Eye (tissue), 1 donor: ENCODE measurements at places on chromosomes 16 and 17.

DNA sequence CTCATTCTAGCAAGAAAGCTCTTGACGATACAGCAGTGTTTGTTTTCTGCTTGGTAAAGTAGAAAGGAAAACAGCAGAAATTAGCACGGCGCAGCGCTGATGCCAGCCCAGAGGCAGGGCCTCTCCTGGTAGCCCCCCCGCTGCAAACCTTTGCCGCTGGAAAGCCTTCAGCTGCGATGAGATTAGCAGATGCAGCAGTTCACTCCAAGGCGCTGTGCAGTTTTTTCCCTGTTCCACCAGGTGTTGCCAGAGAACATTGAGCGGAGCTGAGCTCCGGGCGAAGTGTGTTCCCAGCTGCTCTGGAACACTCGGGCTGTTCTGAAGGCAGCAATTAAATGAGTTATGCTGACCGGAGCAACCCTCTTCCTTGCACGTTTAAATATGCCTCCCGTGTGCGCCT lies 72.5 kb downstream of the RBFOX1 start:
- peak; percentile 89 for DNase-seq

DNA sequence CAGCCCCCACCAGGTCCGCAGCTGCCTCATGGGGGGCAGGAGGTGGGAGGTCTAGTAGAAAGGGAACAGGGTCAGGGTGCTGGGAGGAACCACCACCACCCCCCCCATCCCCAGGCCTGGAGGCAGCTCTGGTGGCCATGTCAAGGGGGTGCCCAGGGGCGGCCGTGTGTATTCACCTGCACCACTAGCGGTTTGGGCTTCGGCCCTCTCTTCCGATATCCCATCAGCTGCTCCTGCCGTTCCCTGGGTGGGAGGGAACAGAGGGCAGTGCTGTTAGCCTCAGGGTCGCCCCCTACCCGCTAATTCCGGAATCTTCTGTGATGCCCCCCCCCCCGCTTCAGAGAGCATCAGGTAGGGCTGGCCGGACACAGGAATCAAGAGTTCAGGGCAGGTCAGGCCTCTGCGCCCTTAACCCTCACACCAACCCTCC lies 3.8 kb downstream of the CBX4 start:
- no peak for DNase-seq

- DNase-seq, result no peak
These were observed 20.1 kb downstream of the PLD6 start for GRCh38 chr17:17186051-17186450.

DNA sequence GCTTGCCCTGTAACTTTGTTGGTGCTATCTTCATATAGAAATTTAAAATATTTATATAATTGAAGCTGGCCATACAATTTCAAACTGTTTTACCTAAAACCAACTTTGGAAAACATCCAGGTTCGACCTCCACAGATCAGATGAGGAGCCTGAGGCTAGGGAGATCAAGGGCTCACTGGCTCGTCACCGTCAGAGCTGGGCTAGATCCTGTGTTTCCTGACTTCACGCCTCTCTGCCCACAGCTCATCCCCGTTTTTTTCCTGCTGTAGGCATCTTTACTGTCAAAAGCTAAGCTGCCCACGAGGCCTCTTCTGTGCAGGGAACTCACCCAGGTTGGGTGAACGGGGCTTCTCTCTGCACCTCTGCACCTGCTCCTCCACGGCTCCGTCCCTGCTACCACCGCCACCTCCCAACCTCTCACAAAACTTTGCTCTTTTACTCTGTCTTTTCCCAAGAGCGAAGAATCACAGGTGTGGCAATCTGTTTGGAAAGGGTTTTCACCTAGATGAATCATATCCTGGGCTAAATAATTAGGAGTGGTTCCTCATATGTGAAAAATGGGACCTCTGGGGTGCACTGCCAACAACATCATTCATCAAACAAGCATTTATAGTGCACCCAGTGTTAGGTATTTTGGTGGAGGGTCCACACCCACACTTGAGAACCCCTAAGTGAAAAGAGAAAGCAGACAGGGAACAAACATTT lies 24.8 kb upstream of the KDM6B start:
- DNase-seq, result no peak

GRCh38 chr17:39529455-39529854 lies 68.2 kb downstream of the CDK12 start:
- DNase-seq, result no peak

GRCh38 chr17:81513372-81513752 lies 763 bp upstream of the ACTG1 start:
- DNase-seq, result peak; percentile 88

DNA sequence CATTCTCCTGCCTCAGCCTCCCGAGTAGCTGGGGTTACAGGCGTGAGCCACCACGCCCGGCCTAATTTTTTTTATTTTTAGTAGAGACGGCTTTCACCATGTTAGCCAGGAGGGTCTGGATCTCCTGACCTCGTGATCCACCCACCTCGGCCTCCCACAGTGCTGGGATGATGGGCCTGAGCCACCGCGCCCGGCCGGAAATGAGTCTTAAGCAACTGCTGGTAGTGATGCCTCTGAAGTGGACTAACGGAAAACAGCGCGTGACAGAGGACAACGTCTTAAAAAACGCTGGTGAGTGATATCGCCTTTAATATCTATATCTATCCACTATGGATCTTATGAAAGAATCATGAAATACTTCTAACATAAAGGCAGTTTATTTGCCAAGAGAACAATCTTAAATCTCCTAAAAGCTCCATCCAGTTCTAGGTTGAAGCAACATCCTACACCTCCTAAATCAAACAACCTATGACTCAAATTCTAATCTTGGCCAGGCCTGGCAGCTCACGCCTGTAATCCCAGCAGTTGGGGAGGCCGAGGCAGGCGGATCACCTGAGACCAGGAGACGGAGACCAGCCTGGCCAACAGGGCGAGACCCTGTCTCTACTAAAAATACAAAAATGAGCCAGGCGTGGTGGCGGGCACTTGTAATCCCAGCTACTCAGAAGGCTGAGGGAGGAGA lies 69.8 kb downstream of the NXN start:
- DNase-seq, result no peak

- no peak for DNase-seq
These were observed 98.1 kb downstream of the WSCD1 start for GRCh38 chr17:6168296-6168695.

DNA sequence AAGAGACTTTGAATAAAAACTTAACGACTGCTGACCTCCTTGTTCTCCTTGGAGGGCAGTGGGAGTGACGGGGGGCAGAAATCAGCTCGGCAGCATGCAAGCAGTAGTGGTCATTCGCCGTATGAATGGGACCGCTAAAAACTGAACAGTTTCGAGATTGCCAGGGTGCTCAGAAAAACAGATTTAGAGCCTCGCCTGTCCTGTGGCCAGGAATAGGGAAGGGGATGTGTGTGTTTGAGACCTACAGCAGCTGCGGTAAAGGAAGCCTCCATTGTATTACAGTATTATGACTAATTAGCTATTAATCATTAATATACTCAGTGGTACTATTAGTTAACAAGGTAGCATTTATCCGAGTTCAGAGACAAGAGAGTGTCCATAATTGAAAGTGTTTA lies 670 bp upstream of the ZNF652 start:
- no peak for DNase-seq

DNA sequence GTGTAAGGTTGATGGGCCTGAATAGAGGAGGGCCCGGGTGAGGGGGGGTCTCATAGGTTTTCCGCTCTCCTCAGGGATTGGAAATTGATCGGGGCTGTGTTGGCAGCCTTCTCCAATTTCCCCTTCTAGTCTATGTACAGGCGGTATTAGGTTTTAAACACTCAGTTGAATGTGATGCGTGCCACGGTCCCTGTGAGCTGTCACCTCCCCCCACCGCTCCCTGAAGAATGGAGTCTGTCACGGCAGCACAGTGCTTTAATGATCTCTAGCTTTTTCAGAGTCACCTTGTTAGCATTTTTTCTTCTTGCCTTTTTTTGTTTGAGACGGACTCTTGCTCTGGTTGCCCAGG lies 800 bp downstream of the COX4I1 start:
- DNase-seq, result no peak

GRCh38 chr17:38429476-38430100 lies 1.3 kb downstream of the ARHGAP23 start:
- no peak for DNase-seq

DNA sequence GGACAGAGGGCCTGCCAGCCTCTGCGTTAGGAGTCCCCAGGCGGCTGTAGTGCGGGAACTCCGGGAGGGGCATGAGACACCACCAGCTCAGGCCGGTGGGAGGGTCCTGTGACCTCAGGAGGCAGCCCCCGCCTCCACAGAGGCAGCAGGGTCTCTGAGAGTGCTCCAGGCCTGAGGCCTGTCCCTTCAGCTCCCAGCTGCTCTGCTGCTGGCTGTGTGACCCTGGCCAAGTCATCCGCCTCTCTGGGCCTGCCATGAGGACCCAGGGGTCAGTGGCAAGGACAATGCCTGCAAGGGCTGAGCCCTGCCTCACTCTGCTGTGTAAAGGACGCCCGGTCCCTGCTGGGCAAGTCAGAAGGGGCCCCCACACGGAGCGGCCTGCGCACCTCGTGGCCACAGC lies 27.1 kb upstream of the ZFPM1 start:
- DNase-seq, result no peak

- DNase-seq, result no peak
These were observed 53.9 kb downstream of the OR1D5 start for GRCh38 chr17:3009411-3009920.

DNA sequence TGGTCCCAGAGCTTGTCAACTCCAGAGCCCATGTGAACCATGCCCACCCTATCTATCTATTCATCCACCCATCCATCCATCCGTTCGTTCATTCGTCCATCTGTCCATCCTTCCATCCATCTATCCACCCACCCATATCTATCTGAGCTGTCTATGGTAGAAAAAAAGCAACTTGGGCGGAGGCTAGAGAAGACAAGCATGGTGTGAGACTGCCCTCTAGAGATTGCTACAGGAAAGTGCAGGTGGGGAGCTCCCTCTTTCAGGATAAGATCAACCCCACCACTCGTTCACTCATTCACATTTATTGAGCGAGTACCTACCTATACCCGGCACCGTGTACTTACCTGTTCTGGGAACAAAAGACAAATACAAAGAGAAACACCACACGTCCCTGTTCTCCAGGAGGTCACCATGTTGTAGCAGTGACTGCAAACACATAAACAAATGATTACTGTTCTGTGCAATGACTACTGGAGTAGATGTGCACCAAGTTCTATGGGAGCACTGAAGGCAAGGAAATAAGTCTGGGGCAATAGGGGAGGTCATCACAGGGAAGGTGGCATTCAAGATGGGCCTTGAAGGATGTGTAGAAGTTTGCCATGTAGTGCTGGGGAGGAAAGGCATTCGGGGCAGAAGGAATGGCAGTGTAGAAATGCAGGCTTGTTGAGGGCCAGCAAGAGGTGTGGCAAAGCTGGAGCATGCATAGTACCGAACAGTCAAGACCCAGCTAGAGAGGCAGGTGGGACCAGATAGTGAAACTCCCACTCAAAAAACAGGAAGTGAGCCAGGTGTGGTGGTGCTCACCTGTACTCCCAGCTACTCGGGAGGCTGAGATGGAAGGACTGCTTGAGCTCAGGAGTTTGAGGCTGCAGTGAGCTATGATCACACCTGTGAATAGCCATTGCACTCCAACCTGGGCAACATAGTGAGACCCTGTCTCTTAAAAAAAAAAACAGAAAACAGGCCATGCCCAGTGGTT lies 13.4 kb upstream of the ATP5MC1 start:
- DNase-seq, result peak; percentile 87

GRCh38 chr16:72788269-72788809 lies 259.6 kb downstream of the ZFHX3 start:
- DNase-seq, result no peak

- peak; percentile 90 for DNase-seq
These were observed 12.0 kb upstream of the MEOX1 start for GRCh38 chr17:43673516-43674323.

DNA sequence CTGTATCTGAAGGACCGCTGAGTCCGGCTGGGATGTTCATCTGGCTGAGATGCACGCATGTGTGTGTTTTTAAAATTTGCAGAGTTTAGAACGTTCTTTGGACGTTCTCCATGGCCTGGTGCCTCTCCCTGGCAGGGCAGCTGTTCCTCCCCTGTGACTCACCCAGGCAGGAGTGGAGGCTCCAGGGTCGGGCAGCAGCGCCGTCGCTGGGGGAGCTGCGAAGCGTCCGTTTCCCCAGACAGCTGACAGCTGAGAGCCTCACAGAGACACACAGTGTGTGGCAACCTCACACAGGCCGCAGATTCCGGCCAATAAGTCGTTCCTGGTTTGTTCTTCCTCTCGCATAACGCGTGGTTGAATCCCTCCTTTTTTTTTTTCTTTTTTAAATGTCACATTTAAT lies 80.6 kb downstream of the OR1D5 start:
- peak; percentile 41 for DNase-seq
